Neural crest cell (in vitro differentiated cells): ENCODE measurements at places on chromosomes 12 and 14. TPM values are rescaled to one million over a fixed set of nuclear protein-coding genes. Genes with fewer than 3 reads are reported as not detected.

DNAI7 gene
- 0.37 and 0.77 TPM in 2 replicates for total RNA-seq

IL26 gene
- total RNA-seq, result not detected in 2 replicates

KLHL33 gene
- total RNA-seq, result 0.07 TPM in 1 of 2 replicates, not detected in the other

IL22 gene
- not detected in 2 replicates for total RNA-seq

ABCC9 gene
- 2.8 and 3.0 TPM in 2 replicates for total RNA-seq

PA2G4 gene
- 201 and 213 TPM in 2 replicates for total RNA-seq

SOX5 gene
- 86.6 and 86.8 TPM in 2 replicates for total RNA-seq

FGF23 gene
- total RNA-seq, result 0.16 and 0.25 TPM in 2 replicates

KRT78 gene
- not detected in 2 replicates for total RNA-seq

CDCA3 gene
- total RNA-seq, result 67.9 and 71.7 TPM in 2 replicates

MANSC4 gene
- not detected in 2 replicates for total RNA-seq

OR4Q2 gene
- total RNA-seq, result not detected in 2 replicates

BEST3 gene
- not detected in 2 replicates for total RNA-seq

OXA1L gene
- total RNA-seq, result 121 and 125 TPM in 2 replicates

BHLHE41 gene
- total RNA-seq, result 0.65 TPM in 1 of 2 replicates, not detected in the other

DNA sequence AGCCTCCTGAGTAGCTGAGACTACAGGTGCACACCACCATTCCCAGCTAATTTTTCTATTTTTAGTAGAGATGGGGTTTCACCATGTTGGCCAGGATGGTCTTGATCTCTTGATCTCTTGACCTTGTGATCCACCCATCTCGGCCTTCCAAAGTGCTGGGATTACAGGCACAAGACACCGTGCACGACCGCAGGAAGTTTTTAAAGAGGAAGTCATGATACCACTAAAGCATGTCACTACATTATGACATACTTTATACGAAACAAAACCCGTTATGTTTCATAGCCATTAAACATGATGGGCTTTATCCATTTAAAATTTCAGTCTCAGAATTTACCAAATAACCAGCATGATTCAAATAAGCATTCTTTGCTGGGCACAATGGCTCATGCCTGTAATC lies 83.8 kb upstream of the DUSP6 start:
- no peak for DNase-seq

DNA sequence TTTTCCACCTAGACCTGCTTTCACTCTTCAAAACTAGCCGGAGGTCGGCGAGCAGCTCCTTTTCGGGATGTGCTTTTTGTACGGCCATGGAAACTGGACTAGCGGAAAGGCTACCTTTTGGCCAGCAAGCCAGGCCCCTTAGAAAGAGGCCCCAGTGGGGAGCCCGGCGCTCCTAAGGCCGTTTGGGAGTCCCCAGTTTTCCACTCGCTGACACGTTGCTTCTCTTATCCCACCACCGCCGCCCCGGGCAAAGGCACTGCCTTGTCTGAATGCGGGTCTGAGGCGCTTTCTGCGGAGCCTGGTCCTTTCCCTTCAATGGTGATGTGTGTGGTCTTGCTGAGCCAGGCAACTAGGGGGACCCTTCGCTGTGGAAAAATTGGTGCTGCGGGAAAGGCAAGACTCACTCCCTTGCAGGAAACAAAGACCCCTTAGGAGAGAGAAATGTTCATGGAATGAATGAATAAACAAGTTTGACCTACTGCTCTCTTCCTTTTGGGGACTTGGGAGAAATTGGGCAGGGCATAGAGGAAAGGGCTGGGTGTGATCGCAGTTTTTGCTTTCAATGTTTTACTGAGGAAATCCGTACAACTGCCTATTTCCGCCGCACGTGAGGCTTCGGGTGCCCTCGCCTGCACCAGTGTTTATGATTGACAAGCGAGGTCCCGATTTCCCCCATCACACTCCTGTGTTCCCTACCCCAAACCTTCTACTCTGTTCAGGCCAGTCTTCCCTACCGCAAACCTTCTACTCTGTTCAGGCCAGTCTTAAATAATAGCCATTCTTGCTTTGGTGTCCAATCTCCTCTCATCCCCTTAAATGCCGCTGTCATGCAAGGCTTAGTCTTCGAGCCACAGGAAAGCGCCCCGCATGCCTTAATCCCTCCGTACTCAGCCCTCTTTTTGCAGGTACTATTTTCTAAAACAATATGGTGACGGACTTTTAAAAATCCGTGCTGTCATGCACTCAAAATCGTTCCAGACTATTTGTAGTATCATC lies 1.0 kb upstream of the SLC38A2 start:
- peak; percentile 57 for DNase-seq

DNA sequence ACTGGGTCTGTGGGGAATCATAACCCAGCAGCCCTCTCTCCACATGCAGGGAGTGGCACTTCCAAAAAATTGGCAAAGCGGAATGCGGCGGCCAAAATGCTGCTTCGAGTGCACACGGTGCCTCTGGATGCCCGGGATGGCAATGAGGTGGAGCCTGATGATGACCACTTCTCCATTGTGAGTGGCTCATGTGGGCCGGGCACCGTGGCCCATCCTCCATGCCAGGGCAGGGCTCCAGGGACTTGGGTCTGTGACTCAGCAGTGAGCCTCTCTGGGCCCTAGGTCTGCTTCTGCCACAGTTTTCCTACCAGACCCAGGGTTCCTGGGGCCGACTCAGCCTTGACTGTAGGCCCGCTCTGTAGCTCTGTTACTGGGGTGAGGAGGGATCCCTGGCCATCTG lies 2.2 kb downstream of the NPFF start:
- DNase-seq, result no peak

DNA sequence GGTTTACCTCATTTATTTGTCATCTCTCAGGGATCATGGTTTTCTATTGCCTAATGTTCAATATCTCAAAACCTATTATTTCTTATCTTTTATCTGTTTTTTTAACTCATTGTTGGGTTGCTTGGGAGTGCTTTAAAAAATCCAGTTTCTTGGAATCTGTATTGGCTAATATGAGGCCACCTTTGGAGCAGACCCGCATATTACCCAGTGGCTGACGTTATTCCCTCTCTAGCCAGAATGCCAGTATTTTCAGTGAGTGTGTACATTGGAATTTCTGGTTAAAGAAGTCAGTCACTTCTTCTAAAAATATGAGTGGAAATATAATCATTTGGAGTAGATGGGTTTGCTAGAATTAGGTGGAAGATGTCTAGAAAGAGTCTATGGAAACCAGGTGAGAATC lies 38.3 kb downstream of the PRMT8 start:
- DNase-seq, result no peak

- DNase-seq, result no peak
These were observed 33.6 kb downstream of the CTSG start for GRCh38 chr14:24542346-24542936.

GRCh38 chr12:119398190-119398589 lies 63.7 kb downstream of the CCDC60 start:
- DNase-seq, result no peak

- no peak for DNase-seq
These were observed 10.5 kb downstream of the RASSF9 start for GRCh38 chr12:85825746-85826145.

GRCh38 chr12:82955043-82955442 lies 268.3 kb downstream of the TMTC2 start:
- DNase-seq, result no peak

- no peak for DNase-seq
These were observed 51.2 kb upstream of the AMN start for GRCh38 chr14:102870994-102871831.

- DNase-seq, result no peak
These were observed 18.5 kb upstream of the DNAAF2 start for GRCh38 chr14:49653508-49653907.

DNA sequence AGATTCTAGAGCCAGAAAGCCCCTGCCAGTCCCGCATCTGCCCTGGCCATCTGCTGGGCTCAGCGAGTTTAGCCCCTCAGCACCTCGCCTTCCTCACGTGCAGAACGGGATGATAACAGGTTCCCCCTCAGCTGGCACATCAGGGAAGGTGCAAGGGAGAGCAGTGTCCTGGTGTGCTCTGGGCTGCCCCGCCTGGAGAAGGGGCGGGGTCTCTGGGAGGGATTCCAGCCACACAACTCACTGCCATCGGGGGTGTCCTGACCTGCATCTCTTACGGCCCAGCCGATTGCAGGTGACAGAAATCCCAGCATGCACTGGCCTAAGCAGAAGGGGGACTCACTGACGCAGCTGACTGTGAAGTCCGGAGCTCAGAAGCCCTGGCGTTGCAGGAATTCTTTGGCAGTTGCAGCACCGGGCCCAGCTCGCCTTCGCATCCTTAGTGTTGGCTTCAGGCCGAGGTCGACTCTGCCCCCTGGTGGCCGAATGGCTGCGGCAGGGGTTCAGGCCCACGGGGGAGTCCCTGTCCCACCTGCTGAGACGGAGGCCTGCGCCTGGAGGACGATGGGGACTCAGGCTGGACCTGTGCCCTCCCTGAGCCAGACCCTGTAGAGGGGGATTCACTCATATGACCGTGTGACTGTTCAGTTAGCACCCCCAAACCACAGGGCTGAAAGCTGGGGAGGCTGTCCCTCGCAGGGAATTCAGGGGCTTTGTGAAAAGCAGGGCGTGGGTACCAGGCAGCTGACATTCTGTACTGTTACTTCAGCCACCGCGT lies 178.6 kb downstream of the ADGRD1 start:
- DNase-seq, result peak; percentile 95

DNA sequence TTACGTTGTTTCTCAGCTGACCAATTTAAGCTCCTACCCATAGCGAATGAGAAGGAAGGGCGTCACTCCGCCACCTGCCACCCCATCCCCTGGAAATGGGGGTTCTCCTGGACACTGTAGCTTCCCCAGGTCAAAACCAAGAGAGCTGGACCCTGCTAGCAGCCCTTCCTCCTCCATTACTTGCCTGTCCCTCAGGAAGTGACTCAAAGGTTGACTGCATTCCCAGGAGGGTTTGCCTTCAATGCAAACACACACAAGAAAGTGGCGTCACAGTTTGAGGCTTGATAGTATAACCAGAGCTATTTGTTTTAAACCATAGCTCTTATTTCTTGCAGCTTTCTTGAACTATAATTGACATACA lies 79.1 kb downstream of the KCNK13 start:
- no peak for DNase-seq

DNA sequence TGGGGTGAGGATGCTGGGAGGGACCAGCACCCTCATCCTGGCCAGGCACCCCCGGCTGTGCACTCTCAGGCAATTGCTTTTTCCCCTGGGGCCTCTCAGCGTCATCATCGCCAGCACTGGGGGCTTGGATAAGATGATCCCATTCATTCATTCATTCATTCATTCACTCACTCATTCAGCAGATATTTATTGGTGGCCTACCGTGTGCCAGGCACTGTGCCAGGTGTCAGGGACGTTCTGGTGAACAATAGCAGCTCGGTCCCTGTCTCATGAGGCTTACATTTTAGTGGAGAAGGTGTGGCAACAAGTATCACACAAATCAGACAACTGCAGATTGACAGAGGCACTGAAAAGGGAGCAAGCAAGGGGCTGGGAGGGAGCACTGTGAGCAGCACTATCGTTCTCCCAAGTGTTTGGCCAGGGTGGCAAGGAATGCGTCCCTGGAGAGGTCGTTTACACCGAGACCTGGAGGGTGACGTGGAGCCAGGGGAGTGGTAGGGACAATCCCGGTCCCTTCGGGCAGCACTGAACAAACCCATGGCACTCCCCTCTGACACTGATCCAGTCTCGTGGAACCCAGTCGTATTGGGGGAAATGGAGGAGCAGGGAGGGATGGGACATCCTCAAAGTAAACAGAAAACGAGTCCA lies 124.1 kb downstream of the PAPOLA start:
- no peak for DNase-seq

- no peak for DNase-seq
These were observed 177.3 kb upstream of the CDKN3 start for GRCh38 chr14:54219261-54220070.

DNA sequence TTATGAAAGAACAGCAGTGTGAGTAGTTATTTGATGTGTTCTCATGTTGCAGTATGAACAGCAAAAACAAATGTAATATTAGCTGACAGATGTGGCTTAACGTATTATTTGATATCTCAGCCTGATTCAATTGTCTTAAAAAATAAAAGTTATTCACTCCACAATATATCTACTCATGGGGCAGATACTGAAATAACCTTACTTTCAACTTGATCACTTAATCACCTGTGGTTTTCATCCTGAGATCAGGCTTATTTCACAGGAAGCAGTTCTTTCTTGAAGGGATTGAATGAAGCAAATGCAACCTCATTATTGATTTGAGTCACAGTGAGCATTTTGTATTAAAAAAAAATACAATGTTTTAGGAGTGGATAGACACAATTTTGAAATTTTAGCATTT lies 90.3 kb downstream of the AKAP6 start:
- DNase-seq, result no peak

GRCh38 chr12:122226366-122227125 lies 694 bp upstream of the DIABLO start:
- DNase-seq, result no peak

DNA sequence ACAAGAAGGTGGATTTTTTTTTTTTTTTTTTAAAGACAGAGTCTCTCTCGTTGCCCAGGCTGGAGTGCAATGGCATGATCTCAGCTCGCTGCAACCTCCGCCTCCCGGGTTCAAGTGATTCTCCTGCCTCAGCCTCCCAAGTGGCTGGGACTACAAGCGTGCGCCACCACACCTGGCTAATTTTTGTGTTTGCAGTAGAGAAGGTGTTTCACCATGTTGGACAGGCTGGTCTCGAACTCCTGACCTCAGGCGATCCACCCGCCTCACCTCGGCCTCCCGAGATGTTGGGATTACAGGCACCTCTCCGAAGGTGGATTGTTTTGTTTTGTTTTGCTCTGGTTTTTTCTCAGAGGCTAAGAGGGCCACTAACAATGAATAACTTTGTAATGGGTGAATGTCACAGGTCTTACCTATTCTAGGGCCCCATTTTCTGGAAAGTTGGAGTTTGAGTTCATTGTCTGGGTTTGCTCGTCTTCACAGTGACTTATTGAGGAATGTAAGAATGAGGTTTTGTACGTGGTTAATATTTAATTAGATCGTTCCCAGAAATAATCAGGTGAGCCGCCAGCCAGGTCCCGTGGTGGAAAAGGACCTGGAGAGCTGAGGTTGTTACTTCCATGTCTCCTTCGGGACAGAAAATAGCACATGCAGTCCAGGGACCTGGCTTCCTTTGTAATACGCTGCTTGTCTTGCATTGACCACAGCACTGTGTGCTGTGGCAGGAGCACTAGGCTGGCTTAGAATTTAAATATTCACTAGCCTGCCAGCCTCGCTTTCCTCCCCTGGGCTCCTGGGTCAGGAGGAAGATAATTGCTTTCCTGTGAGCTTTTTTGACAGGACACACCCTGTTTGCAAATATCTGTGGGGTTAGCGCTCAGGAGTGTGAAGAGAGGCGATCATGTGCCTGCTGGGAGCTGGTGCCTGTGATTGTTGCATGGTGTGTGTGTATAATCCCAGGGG lies 2.3 kb downstream of the HIP1R start:
- no peak for DNase-seq

- DNase-seq, result no peak
These were observed 3.8 kb upstream of the RBMS2 start for GRCh38 chr12:56517854-56518253.

- DNase-seq, result no peak
These were observed 33.7 kb upstream of the PAX9 start for GRCh38 chr14:36627981-36628380.

- DNase-seq, result no peak
These were observed 418.2 kb downstream of the FLRT2 start for GRCh38 chr14:85948153-85948552.
